GM12865 (cell line): ENCODE measurements at places on chromosomes 5 and 9.

DNA sequence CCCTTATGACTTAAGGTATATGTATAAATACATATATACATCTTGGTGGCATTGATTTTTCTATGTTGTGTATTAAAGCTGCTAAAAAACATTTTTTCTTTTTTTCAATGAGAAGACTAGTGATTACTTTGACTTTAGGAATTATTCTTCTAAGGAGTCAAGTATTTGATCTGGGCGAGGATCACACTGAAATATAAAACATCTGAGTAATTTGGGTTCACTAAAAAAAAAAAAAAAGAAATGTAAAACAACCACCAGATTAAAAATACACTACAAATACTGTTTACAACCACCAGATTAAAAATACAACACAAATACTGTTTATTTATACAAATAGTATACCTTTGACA lies 9.0 kb downstream of the UBAP1 start:
- no peak for DNase-seq

DNA sequence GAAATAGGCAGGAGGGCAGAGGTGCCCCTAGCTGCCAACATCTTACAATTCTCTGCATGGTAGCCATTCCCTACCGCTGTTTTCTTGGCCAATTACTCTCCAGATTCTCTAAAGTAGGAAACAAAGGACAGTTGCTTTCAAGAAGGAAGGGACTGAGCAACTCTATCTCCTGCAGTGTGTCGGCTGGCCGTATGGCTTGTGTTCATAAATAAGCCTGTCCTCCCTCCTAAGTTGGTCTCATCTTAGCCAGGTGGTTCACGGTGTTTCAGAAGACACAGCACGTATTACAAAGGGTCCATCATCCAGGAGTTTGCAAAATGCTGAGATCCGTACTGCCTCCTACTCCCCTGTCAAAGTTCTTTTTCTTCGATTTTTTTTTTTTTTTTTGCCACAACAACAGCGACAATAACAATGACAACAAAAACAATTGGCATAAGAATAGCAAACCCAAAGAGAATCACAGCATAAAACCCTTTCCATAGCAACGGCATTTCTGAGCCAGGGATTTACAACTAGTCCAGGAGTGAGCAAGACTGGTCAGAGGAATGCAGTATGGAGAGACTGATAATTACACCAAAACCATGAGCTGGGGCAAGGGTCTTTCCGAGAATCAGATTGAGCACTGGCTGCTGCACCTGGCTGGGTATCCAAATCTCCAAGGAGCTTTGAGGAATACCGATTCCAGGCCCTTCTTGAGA lies 212.8 kb downstream of the SLIT3 start:
- DNase-seq: no peak

DNA sequence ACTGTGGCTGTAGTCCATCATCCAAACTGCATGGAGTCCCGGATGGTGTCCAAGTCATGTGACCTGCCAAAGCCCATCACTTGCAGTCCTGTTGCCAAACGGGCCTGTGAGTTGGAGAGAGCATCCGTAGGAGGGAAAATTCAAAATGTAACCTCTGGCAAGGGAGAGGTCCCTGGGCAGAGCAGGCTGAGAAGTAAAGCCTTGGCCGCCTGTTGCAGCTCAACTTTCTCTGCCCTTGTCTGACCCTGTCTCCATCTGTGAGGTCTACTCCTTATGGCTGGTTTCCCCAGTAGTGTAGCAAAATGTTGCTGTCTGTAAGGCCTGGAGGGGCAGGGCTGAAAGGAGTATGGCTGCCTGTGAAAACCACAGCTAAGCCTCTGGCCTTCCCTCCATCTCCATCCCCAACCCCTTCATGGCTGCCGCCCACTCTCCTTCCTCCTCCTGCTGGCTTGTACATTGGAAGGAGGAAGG lies 163.5 kb downstream of the SEMA6A start:
- DNase-seq: no peak

DNA sequence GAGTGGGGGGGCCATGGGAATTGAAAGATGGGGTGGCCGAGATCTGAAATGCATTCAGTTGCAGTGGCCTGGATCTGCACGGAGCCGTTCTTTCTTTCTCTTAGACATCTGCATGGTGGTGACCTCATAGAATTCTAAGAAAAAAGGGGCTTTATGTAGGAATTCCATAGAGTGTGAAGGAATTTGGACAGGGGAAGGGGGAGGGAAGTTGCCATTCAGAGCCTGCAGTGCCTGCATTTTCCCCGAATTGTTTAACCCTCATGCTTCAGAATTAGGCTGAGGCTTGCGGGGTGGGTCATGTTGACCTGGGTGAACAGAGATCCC lies 4.9 kb downstream of the NEK6 start:
- DNase-seq: no peak

GRCh38 chr5:159891371-159891770 lies 24.9 kb upstream of the ADRA1B start:
- no peak for DNase-seq

- peak; percentile 45 for DNase-seq
These were observed 67.5 kb upstream of the PIK3R1 start for GRCh38 chr5:68148096-68148495.

DNA sequence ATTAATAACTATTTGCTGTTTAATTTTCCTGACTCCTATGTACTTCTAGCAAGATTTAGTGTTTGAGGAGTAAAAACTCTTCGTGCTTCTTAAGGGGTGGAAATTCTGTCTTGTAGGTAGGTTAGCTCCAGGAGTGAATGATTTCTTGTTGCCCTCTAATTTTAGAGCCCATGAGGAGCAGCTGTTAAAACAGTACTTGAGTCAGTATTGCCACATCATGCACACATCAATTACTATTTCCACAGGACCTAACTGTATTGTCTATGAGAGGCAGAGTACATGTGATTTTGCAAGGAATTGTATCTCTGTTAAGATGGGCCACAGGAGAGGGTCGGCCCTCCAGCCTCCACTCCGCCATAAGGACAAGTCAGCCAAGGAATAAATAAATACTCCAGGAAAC lies 91.2 kb downstream of the PDZD2 start:
- DNase-seq: no peak
